ENCODE measurements at places on chromosomes 12 and 14.

DNA sequence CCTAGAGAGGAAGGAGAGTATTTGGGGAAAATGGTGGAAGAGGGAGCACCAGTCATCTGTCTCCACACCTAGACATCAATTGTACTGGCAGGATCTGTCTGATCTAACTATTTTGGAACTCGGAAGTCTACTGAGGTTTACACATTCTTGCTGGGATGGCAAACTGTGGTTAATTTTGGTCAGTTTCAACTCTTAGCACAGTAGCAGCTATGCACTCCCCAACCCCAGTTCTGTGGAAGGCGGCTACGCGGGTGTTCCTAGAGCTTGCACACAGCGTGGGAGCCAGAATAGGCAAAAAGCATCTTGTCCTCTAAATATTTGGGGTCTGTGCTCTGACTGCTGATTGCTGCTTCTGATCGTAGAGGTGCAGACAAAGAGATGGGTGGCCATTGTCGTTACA, 33.8 kb downstream of the TECPR2 start:
- DNase-seq: no peak

GRCh38 chr12:83664650-83665049, 977.9 kb downstream of the TMTC2 start:
- DNase-seq: no peak

DNA sequence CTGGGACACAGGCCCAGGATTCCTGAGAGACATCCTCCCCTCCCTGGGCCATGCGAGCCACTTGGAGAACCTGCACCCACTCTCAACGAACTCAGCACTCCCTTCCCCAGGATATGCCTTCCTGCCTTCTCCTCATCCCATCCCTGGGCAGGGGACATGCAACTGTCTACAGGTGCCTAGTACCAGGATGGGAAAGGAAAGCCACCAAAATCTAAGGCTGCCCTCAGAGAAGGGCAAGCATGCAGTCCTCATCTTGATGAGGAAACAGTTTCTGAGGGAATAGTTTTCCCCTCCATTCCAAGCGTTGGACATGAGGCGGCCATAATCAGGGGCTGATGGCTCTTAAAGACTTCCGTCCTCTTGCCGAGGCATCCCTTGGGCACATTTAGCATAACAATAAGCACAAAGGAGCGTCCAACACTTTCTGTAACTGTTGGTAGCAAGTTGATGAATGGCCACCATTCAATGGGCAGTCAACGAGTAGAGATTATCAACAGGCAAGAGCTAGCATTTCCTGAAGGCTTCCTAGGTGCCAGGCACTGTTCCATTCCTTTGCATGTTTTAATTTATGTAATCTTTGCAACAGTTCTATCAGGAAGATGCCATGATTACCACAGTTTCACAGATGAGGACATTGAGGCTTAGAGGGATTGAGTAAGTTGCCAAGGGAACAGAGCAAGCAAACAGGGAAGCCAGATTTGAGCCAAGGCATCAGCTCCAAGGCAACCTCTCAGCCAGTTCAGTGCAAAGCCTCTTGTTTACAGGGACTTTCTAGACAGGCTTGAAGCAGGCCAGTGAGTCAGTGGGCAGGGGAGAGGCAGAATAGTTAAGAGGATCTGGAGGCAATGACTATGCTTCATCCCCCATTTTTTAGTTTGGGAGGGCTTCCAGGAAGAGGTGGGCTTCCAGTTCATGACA, 105.1 kb downstream of the SINHCAF start:
- DNase-seq: no peak

- DNase-seq: no peak
These were observed 258.1 kb downstream of the DPY19L2 start for GRCh38 chr12:63410197-63410596.

DNA sequence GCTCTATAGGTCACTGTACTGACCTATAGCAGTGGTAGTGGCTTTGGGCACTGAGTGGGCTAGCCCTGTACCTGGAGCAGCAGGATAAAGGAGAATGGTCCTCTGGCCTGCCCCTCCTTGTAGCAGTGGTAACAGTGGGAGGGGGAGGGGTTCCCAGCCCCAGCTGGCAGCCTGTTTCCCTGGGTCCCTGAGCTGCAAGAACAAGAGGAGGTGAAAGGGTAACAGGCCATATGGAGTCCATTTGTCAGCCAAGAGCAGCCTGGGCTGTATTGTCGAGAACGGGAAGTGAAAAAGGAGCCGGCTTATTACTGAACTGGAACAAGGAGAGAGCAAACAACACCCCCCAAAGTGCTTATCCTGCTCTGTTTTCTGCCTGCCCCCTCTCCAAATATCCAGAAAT, 73.8 kb upstream of the SRSF5 start:
- DNase-seq: no peak

DNA sequence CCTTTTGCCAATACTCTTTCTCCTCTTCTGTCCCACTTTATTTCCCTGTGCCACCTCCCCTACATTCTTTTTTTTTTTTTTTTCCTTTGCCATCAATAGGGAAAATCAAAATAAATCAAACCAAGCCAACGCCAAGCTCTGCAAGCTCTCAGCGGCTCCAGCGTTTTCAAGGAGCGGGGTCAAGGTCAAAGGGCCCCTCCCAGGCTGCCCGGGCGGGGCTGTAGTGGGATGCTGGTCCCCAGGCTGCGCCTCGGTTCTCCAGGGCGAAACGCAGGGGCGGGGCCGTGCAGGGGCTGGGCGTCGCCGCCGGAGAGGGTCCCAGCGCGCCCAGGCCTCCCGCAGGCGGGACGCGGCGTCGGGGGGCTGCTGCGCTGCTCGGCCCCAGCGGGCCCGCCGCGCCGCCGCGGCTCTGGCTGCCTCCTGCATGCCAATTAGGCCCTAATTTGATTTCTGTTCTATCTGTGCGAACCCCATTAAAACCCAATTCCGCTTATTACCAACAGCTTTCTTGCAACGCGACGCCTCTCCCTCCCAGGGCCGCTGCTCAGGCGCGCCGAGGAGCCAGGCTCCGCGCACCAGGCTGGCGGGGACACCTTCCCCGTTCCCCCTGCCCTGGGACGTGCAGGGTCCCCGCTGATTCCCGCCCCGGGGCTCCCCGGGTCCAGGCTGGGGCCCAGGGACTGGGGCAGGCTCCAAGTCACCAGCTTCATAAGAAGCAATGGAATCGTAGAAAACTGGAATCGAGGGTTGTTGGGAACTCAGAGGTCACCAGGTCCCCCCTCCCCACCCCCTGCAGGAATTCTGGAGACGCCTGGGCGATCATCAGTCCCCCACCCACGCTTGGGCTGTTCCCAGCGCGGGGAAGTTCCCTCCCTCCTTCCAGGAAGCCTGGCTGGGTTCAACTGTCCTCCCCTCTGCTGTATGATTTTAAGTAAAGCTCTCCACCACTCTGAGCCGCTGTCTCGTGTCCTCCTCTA, 50.7 kb upstream of the MAP1LC3B2 start:
- no peak for DNase-seq

- DNase-seq: no peak
These were observed 50.1 kb downstream of the RFX4 start for GRCh38 chr12:106632797-106633450.

DNA sequence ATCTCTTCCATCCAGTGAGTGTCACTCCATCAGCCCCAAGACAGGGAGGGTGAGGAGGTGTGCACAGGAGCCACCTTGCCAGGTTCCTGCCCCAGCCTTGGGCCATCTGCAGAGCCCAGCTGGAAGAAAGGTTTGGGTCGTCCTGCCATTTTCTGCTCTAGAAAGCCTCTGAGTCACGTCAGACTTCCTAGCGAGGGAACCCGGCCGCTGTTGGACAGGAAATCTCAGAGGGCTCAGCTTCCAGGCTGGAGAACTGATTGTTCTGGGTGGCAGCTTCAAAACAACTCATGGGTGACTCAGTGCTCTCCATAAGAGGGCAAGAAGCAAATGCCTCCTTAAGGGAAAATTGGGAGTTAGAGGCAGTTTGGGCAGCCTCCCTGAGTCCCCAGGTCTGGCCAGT, 16.6 kb downstream of the HIP1R start:
- DNase-seq: no peak
